ENCODE measurements at places on chromosomes 1 and 21.

- DNase-seq = no peak
These were observed 2151.6 kb downstream of the MRPL39 start for GRCh38 chr21:23455676-23456075.

GRCh38 chr1:18895317-18895716, 7.0 kb downstream of the ALDH4A1 start:
- DNase-seq = no peak

GRCh38 chr1:53454019-53454418, 5.2 kb upstream of the DMRTB1 start:
- DNase-seq = no peak

GRCh38 chr1:2315674-2316450, 75.5 kb downstream of the MORN1 start:
- no peak for DNase-seq

- no peak for DNase-seq
These were observed 10.8 kb downstream of the FYB2 start for GRCh38 chr1:56808410-56808809.

GRCh38 chr1:44903011-44903680, 60.1 kb upstream of the PTCH2 start:
- no peak for DNase-seq

DNA sequence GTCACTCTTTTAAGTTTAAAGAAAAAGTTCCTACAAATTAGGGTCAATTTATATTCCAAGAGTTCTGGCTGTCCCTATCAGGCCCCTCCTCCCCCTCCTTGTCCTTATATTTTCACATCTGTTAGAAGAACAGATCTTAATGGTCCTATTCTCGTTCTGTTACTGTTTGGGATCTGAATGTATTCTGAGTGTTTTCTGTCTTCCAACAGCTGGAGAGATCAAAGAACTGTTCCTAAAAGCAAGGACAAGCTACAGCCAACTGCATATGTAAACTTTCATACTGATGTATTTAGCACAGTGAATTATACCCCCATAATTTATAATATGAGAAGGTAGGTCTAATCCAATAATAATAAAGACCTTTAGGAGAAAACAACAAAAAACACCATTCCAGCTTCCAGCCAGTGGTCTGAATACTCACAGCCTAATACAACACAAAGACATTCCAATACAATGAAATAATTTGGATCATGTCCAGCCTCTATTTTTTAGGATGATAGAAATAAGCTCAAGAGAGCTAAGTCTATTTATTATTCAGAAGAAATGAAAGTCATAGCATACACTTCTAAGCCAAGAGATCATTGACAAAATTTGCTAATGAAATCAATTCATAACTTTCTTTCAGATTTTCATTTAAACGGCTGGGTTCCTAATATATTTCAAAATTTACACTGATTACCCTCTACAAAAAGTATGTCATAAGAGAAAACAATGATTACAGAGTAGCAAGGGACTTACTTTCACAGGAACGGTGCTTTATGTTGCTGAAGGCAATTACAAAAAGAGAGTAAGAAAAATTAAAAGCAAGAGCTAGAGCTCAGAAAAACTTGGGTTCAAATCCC, 25.3 kb downstream of the WLS start:
- peak; percentile 54 for DNase-seq

GRCh38 chr1:19484798-19485361, 459 bp downstream of the CAPZB start:
- DNase-seq = no peak

DNA sequence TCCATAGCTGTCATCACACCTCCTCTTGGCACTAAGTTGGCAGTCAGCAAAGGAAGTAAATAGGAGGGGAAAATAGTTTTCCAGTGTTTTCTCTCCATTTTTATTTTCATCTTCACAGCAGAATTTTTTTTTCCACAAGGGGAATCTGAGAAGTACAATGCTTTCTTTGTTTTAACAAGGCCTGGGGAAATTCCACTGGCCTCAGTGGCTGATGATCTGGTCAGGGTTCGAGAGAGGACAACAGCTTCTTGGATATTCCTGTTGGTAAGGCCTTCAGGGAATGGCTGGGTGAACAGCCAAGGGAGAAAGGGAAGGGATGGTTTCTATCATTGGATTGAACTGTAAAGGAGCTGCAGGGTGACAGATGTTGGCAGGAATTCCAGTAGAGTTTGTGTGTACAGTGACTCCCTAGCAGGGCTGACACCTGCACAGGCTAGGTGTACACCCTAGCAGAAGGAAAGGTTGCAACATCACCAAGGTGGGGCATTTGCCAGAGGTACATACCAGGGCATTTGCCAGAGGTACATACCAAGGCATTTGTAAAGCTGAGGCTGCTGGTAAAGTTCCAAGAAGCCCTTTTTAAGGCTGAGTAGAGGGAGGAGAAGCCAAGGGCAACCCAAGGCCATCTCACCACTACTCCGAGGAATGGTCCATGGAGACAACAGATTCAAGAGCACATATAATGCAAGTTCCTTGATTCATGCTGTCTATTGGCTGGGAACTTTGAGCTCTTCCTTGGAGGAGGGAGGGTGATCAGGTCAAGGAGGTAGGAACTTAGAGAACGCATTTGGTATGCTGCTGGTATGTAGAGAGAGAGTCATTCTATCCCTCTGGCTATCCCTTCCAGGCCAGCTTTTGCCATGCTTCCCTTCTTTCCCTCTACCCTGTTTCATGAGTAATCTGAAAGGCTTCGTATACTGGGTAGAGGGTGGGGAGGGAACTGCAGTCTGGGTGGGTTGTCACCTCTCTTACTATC, 3.1 kb downstream of the GJA5 start:
- no peak for DNase-seq

DNA sequence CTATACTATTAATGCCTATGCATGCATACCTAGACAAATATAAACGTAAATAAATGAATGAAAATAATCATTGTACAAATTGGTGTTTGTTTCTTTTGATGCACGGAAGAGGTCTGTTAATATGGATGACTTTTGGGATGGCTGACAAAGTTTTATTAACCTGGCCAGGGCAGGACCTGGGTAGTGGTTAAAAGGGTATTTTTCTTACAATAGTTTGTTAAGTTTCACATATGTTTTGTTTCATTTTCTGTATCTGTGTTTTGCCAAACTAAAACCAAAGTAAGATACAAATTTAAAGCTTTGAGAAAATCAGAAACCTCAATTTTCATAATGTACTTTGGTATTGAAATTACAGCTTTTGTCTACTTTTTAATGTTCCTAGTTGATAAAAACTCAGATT, 222.7 kb upstream of the OLFM3 start:
- DNase-seq = no peak

GRCh38 chr1:160325252-160325651, 17.8 kb downstream of the COPA start:
- DNase-seq = no peak

- DNase-seq = no peak
These were observed 80.1 kb upstream of the CD34 start for GRCh38 chr1:207990876-207991582.

DNA sequence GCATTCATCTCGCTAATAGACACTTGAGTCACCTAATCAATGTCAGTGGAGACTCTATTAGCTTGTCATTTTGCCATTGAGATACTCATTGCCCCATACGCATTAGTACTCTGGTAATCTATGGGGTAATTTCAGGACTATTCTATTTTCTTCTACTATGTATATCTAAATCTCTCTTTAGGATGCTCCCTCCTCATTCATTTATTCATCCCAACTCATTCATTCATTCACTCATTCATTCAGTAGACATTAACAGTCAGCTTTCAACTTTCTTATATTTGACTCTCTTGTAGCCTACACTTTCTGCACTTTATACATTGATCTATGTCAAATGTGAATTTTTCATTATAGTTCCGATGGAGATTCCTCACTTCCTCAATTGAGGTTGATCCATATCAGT, 170.9 kb downstream of the ASTN1 start:
- no peak for DNase-seq

DNA sequence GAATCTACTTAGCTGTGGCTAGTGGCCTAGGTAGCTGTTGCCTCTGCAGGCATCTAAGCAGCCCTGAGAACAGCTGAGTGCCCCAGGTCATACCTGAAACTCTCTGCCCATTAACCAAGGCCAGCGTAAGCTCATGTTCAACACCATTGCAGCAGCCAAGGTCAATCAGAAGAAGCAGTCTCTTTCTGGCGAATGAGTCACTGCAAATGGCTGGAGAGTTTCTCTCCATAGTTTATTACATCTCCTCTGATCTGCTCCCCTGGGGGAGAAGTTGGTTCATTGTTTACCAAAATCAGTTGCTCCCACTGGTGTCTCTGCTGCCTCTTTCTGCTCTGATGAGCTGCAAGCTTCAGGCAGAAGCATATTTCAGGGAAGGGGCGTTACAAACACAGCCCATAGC, 6.9 kb upstream of the BCL9 start:
- no peak for DNase-seq

DNA sequence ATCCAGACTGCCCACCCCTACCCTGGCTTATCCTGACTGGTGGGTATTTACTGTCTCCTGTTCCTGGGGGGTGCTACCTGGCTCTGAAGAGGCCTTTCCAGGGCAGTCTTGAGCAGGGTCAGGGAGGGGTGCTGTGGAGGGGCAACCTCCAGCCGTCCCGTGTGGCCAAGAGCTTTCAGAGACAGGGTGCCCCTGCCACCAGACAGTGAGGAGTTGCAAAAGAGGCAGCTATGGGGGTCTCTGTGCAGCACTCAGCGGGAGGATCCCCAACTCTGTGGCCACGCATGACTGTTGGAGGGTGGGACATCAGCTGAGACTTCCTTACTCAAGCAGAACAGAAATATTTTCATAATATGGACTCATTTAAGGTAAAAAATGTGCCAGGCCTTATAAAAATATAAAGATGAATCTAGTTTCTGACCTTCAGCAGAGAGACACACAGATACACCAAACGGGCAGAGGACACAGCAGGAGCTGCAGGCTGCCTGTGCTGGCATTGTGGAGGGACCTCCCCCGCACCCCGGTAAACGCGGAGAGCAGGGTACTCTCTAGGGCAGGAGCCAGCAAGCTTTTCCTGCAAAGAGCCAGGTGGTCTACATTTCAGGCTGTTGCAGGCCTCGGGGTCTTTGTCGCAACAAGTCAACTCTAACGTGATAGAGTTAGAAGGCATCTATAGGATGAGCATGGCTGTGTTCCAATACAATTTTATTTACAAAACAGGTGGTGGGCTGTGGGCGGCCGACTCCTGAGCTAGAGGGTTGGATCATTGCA, 252.6 kb downstream of the RHOU start:
- no peak for DNase-seq

DNA sequence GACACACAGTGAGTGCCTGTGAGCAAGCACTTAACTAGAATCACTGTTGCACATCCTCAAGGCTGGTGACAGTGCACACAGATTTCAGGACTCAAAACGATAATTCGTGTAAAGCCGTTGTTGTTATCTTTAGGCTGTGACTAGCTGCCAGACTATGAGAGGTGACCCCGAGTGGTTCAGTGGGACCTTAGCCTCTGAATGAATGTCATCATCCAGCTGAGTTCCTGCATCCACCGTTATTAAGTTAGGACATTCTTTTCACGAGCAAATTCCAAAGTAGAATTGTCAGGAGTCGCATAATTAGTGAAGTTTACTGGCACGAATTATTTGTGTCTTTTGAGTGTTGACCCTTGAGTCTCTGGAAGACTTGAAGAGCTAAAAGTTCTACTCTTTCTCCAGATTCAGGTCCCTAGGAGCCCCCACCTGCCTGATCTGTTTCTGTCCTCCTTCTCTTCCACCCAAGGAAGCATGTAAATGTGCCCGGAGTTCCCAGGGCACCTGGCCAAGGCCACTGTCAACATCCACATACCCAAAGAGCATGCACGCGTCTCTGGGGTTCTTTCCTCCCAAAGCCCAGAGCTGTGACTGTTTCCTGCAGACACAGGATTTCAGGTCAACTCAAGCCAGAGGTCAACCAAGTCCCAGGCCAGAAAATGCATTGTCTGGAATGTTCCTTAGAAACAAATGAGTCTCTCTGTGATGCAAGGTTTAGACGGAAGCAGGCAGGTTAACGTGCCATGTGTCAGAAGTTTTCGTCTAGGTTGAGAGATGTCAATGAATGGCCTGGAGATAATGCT, 207.2 kb downstream of the TOMM20 start:
- DNase-seq = no peak

- DNase-seq = no peak
These were observed 4.2 kb downstream of the SDC3 start for GRCh38 chr1:30904191-30904961.

DNA sequence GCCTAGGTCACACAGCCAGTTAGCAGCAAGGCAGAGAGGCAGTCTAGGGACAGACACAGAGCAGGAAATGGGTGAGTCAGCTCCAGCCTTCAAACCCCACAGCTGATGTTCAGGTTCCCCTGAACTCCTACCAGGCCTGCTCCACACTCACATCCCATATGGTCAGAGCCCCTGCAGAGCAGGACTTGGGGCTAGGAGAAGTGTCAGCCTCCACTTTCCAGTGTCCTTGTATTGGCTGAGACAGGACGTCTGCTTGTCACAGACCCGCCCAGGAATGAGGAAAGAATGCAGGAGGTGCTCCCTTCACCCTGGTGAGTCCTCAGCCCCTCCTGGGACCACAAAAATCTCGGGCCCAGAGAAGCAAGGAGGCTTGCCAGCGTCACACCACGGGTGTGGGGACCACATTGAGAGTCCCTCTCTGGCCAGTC, 92.5 kb downstream of the LACTBL1 start:
- DNase-seq = no peak

GRCh38 chr21:38249256-38249655, 7.5 kb upstream of the KCNJ15 start:
- DNase-seq = no peak

DNA sequence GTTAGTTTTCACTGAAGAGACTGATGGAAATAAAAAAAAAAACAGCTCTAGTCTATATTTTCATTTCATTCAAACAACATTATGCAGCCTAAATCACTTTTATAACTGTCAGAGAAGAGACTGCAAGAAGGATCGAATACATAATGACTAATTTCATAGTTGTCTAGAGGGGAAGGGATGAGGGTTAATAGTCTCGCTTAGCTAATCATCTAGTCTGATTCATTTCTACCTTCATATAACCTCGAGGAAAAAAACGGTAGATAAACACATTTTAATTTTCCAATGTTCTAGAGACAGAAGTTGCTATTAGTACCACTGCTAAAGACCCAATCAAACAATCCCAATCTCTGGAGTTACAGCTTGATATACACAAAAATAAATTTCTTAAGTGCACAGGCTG, 3.5 kb downstream of the FUBP1 start:
- no peak for DNase-seq

GRCh38 chr21:39675993-39676661, 63.4 kb downstream of the B3GALT5 start:
- DNase-seq = no peak

- no peak for DNase-seq
These were observed 308.5 kb upstream of the VAMP3 start for GRCh38 chr1:7462617-7463016.

- peak; percentile 99 for DNase-seq
These were observed 44.2 kb downstream of the OSBPL9 start for GRCh38 chr1:51661081-51661518.

- DNase-seq = no peak
These were observed 21.2 kb upstream of the CLIC6 start for GRCh38 chr21:34647555-34647954.

- no peak for DNase-seq
These were observed 68.4 kb upstream of the SSBP3 start for GRCh38 chr1:54474310-54475251.
